ENCODE measurements at places on chromosomes 11 and 22.

- DNase-seq: no peak
Observed at GRCh38 chr11:73194593-73194992, 23.5 kb upstream of the P2RY2 start.

GRCh38 chr11:74094393-74094792 is 76.4 kb downstream of the C2CD3 start:
- no peak for DNase-seq

- DNase-seq: no peak
Observed at GRCh38 chr11:35717520-35717919, 54.9 kb downstream of the TRIM44 start.

- DNase-seq: no peak
Observed at GRCh38 chr22:40417881-40418280, 47.5 kb downstream of the SGSM3 start.

DNA sequence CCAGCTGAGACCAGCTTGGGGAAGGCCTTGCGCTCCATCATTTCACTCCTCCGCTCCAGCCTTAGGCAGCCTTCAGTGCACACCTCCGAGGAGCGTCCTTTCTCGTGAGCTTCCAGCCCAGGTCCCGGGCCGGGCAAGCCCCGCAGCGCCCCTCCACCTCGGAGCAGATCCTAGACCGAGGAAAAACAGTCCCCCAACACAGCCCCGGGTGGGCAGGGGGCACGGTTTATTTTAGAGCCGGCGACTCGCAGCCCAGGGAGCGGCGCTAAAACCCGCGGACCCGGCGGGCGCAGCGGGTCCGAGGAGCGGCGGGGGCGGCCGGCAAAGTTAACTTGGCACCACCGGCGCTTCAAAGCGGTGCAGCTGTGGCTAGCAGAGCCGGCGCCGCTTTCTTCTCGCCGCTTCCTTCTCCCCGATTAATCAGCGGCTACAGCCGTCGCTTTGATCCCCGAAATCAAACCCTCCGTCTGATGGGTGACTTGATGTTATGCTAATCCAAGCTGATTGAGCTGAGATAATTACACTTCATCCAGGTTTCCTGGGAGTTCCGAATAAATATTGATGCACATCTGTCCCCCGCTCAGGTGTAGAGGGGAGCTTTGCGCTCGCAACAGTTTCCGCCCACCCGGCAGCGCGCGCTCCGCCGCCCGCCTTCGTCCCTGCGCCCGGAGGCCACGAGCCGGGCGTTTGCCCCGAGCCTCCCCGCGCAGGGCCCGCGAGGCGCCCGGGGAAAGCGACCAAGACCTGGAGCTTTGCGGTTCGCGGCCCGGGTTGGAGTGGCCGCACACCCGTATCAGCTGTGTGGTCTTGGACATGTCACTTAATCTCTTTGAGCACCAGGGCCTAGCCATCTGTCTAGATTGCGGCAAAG is 192.7 kb downstream of the BUD13 start:
- no peak for DNase-seq

DNA sequence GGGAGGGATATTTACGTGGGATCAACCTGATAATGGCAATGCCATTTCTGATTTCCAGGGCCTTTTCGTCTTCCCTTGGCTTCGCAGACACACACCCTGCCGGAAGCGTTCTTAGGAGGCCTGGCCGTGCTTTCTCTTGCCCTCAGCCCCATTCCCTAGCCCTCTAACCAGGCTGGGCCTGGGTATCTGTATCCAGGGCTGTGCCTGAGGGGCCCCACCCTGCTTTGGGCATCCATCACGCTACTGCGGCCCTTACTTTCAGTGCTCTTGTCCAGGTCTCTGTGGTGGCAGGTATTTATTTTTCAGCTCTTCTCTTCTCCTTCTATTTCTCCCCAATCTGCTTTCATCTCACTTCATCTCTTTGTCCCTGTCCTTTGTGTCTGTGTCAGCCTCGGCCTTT is 105.0 kb downstream of the ZBTB16 start:
- no peak for DNase-seq

GRCh38 chr11:2363577-2364370 is 13.3 kb upstream of the CD81 start:
- no peak for DNase-seq

- no peak for DNase-seq
Observed at GRCh38 chr11:94107363-94107762, 21.3 kb upstream of the PANX1 start.

DNA sequence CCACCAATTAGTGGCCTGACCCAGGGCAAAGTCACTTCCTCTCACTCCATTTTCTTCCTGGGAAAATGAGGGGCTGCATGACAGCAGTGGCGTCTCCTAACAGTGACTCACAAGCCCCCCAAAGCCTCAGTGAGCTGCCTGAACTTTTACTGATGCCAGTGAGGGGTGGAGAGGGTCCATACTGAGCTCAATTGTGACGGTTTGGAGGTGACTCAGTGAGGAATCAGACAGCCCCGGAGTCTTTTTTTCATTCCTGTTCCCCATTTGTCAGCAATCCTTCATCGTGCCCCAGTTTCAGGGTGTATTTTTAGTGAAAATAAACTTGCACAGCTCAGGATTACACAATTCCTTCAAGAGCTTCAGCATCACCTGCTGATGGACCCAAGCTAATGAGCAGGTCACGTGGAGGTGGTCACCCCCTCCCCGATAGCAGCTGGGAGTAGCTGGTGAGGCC is 30.1 kb upstream of the RASD2 start:
- DNase-seq: no peak

DNA sequence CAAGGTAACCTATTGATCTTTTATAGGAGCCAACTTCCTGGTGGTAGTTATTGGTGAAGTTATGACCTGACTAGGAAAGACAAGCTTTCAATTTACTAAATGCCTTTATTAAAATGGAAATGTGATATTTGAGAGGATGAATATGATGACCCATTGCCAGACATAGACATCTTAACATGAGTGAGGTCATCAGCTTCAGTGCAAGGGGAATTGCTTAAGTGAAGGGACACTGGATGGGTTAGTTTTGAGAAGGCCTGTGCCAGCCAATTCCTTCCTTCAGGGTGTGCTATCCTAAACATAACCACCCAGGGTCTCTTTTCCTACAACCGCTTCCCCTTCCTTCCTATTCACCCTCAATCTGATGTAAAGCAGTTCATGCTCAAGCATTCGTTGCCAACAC is 21.5 kb downstream of the NAV2 start:
- DNase-seq: no peak

GRCh38 chr11:66835768-66836405 is 7.4 kb upstream of the RCE1 start:
- DNase-seq: no peak

GRCh38 chr22:25410849-25411248 is 153.6 kb upstream of the GRK3 start:
- no peak for DNase-seq

GRCh38 chr11:81070948-81071347 is 1630.1 kb upstream of the TENM4 start:
- DNase-seq: no peak

- DNase-seq: no peak
Observed at GRCh38 chr11:65301491-65302329, 13.0 kb upstream of the CDC42EP2 start.

DNA sequence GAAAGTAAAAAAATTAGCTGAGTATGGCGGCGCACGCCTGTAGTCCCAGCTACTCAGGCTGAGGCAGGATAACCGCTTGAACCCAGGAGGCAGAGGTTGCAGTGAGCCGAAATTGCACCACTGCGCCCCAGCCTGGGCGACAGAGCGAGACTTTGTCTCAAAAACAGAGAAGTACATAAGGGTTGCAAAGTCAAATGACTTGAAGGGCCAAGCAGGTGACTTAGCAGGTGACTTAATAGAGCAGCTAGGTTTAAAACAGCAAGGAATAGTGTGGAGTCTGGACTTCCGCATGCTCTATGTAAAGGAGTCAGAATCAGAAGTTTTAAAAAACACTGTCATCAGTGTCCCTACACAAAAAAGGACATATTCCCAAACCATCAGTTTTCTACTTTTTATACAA is 31.7 kb downstream of the EP300 start:
- DNase-seq: no peak

DNA sequence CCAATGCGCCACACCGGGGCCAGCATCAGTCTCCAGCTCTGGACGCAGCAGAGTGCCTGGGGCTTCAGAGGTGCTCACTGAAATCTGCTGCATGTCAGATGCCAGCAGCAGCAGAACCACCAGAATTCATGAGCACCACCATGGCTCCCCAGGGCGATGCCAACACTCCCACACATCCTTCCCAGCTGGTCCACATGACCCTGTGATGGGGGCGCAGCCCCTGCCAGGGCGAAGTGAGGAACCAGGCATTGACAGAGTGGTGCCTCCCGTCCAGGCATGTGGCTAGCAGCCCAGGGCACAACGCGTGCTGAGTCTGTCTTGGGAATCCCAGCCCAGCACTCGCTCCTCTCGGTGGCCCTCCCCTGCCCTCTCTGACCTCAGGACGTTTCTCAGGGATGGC is 80.4 kb downstream of the DHCR7 start:
- DNase-seq: no peak

DNA sequence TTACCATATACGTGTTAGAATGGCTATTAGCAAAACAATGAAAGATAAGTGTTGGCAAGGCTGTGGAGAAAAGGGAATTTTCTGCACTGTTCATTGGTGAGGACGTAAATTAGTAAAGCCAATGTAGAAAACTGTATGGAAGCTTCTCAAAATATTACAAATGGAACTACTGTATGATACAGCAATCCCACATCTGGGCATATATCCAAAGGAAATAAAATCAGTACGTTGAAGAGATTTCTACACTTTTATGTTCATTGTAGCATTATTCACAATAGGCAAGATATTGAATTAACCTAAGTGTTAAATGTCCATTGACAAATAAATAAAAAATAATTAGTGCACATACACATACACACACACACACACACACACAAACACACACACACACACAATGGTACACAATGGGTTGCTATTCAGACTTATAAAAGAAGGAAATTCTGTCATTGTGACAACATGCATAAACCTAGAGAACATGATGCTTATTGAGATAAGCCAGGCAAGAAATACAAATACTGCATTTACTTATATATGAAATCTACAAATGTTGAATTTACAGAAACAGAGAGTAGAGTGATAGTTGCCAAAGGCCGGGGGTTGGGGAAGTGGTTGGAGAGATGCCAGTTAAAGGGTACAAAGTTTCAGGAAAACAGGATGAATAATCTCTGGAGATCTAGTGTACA is 565.8 kb upstream of the LRRC4C start:
- DNase-seq: no peak

DNA sequence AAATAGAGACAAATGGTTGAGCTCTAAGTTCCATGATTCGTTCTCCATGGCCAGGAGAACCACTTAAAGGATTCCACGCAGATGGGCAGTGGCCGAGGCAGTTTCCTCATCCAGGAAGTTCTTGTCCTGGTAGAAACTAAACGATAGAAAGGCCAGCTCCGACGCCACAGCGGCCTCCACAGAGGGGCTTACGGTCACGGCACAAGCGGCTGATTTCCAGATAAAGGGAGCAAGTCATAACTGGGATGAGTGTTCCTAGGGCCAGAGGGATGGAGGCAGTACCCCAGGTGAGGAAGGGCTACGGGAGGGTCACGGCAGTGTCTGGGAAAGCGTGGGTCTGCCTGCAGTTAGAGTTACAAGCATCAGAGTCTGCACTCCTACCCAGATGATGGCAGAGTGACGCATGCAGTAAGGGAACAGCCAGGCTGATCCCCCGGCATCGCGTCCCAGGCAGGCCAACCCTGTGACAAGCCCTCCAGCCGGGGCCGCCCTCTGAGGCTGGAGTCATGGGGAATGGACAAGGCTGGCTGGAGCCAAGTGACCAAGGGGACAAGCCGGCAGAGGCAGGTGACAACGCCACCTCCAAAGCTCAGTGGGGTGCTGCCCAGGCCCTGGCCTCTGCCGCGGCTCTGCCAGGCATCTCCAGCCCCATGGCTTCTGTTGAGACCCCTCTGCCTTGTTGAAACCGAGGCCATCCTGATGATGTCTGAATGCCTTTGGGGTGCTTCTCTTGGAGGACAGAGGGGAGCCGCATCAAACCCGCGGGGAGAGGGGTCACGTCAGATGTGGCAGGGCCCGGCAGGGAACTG is 475.1 kb downstream of the BRD1 start:
- DNase-seq: no peak

GRCh38 chr11:111601636-111601978 is 642 bp upstream of the SIK2 start:
- no peak for DNase-seq

- no peak for DNase-seq
Observed at GRCh38 chr11:32033067-32033466, 57.8 kb upstream of the RCN1 start.

DNA sequence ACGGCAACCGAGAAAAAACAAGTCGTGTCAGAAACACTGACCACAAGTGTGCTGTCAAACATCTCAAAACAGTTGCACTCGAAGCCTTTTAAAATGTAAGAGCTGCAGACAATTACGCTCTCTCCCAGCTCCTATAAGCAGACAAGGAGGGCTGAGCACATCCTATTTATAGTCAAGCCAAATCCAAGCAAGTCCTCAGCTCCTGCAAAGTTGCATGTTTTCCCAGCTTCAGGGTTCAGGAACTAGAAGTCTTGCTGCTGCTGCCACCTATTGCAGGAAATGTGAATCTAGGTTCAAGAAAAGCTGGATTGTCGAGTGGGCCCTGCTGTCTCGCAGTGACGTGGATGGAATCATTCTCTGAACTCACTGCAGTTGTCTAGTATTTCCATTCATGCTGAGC is 15.5 kb downstream of the EFCAB6 start:
- DNase-seq: no peak

DNA sequence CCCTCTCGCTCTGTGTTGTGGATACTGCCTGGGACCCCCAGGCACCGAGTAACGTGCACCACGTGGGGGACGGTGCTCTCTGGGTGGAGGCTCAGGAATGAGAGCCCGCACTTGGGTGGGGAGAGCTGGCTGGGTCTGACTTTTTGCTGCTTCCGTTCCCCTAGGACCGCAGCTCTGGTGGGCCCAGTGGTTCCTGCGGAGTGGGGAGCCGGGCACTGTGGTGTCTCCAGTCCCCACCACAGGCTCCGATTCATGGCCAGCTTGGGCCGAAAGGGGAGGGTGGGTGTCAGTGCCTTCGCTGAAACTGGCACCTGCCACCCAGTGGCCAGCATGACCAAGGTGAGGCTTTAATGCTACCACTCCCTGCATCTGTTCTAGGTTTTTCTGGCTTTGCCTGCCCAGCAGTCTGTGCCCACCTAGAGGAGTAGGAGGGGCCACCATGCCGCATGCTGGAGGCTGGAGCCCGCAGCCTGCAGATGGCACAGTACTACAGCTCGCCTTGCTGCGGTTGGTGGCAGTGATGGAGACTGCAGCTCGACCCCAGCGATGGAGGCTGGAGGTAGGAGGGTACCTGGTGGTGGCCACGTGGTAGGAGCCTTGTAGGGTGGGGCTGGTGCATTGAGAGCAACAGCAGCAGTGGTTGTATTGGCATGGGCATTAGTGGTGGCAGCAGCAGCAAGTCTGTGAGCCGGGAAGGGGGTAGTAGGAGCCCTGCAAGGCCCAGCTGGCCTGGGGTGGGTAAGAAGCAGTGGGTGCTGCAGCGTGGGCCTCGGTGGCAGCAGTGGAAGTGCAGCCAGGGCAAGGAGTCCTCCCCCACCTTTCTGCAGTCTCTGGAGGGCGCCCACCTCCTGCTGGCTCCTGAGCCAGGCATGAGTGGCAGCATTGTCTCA is 118.8 kb upstream of the VPREB1 start:
- DNase-seq: no peak

- DNase-seq: no peak
Observed at GRCh38 chr11:21321530-21321929, 652.1 kb downstream of the NELL1 start.

- DNase-seq: no peak
Observed at GRCh38 chr22:43482318-43482625, 70.5 kb downstream of the MPPED1 start.
